ENCODE measurements at places on chromosomes 7 and 10. TPM values are rescaled to one million over a fixed set of nuclear protein-coding genes. Genes with fewer than 3 reads are reported as not detected.

DNA sequence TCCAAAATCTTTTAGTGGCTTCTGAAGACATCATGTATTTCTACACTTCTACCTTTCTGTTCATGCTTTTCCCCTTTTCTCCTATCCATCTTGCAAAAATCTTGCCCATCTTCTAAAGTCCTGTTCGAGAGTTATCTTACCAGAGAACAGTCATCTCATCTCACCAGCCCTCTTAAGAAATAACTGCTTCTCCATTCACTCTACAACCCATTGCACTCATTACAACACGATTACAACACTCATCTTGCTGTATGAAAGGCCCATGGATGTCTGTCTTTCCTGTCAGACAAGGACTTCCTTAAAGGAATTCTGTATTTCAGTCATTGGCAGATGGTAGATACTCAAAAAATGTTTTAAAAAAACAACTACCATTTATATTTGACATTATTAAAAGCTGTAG lies 30.8 kb downstream of the ZNF438 start:
- no peak for DNase-seq

DNA sequence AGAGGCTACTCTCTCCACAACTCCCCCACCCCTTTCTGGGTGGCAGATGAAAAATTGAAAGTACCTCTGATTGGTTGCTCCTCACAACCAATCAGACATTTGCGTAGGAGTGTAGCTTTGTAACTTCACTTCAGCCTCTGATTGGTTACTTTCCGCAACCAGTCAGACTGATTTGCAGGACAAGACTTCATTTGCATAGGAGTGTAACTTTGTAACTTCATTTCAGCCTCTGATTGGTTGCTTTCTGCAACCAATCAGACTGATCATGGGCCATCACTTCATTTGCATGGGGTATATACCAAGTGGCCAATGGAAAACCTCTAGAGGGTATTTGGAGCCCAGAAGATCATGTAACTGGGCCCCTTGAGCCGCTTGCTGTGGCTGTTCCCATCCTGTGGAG lies 25.6 kb downstream of the CDNF start:
- no peak for DNase-seq

DNA sequence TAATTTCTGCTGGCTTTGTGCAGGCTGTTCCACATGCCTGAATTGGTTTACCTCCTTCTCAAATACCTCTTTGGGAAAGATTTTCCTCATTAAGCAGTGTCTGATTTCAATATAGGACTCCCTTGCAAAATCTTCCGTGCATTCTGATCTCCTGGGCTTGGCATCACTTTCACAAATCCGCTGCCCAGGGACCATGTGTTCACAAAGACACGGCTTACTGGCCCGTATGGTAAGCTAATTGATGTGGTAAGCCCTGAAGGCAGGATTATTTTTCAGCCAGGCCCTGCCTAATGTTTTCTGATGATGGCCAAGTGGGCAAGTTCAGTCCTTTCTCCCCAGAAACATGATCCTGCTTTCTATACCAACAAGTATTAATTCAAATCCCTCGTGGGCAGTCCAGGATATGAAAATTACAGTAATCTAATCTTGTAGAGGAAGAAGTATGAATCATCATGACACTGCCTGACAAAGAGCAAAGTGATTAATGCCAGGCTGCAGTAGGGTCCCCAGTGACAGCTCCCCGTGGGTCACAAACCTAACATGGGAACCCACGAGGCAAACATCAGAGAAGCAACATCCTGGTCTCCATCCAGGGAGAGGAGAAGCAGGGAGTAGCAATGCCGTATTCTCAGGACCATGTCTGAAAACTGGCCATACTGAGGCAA lies 11.6 kb upstream of the SVIL start:
- DNase-seq, result no peak

GRCh38 chr7:135168001-135168400 lies 2.5 kb downstream of the CYREN start:
- no peak for DNase-seq

- no peak for DNase-seq
These were observed 807.7 kb upstream of the ZWINT start for GRCh38 chr10:57168611-57169240.

- DNase-seq, result no peak
These were observed 25.4 kb upstream of the NPVF start for GRCh38 chr7:25253714-25254113.

The IL6 gene
- 0.69 TPM for total RNA-seq

The COL17A1 gene
- not detected for total RNA-seq
